ENCODE measurements at places on chromosomes 11 and 22.
A peak's percentile ranks its signal among the peaks of the same experiment; 100 is the strongest.

DNA sequence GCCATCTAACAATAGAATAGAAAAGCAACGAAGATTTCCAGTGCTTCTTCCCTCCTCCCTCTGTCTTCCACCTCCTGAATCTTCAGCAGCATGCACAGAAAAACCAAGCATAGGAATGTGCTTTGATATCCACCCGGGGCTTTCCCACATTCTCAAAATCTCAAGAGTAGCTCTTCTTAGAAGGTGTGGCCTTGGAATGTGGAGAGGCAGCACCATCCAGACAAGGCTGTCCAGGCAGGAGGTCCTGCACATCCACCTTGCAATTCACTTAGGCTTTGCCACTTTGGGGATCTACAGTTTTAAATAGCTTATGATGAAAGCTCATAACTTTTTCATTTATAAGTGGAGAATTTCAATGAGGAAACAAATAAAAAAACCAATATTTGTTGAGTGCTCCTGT lies 72.9 kb downstream of the KIRREL3 start:
- no peak for DNase-seq

GRCh38 chr11:17563231-17563646 lies 16.2 kb downstream of the OTOG start:
- DNase-seq = no peak

GRCh38 chr22:47586038-47586437 lies 823.6 kb downstream of the TBC1D22A start:
- DNase-seq = no peak

DNA sequence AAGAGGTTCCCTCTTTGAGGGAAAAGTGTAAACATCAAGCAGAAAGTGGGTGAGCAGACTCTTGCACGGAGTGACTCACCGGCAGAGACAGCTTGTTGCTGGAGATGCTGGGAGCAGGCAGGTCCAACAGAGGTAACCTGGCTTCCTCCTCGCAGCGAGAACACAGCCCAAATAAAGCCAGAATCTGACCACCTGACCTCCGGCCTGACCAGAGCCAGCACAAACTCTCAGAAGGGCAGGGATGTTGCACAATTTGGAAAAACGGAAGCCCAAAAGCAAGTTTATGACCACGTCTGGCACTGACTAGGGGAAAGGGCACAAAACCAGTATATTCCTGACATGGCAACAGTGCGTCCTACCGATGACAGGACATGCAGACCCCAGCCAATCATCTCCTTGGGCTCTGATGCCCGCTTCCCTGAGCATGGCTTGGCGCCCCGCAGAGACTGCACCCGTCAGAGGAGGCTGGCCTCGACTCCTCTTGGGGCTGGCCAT lies 5.4 kb downstream of the SMCO4 start:
- DNase-seq = no peak

GRCh38 chr11:69005183-69005630 lies 7.8 kb downstream of the MRGPRF start:
- no peak for DNase-seq

DNA sequence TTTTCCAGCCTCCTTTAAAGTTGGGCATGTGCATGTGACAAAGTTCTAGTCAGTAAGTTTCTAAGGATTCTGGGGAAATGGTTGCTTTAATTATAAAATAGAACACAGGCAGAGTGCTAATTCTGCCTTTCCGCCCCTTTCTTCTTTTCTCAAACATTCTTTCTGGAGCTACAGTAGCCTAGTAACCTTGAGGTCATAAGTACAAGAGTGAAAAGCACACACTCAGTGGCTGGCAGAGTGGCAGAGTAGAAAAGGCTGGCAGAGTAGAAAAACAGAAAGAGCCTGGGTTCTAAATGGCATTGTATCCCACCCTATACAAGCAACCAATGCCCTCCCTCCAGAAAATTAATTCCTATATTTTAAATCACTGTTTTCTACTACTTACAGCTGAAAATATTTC lies 51.2 kb downstream of the PAK1 start:
- DNase-seq = no peak

GRCh38 chr22:24485170-24485569 lies 10.0 kb upstream of the UPB1 start:
- no peak for DNase-seq

DNA sequence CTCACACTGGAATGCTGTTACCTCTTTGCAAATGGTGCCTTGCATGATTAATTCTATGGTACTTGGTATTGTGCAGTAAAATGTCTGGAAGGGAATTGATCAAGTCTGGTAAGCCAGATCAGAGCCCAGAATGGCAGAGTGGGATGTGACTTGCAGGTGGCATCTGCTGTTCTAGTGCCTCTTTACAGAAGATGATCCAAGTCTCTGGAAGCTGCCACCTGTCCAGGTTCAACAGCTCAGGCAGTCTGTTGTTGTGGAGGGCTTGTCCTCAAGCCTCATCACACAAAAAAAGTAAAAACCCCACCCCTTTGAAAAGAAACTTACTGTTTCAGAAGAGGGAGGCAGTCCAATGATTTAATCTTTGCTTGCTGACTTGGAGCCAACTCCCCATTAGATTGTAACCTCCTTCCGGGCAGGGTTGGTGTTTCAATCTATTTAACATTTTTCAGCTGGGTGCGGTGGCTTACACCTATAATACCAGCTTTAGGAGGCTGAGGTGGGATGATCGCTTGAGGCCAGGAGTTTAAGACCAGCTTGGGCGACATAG lies 17.1 kb downstream of the ZNRF3 start:
- no peak for DNase-seq

- no peak for DNase-seq
These were observed 3.7 kb downstream of the KRTAP5-4 start for GRCh38 chr11:1618231-1618630.

- DNase-seq = no peak
These were observed 67.8 kb downstream of the GGTLC2 start for GRCh38 chr22:22712092-22712658.

DNA sequence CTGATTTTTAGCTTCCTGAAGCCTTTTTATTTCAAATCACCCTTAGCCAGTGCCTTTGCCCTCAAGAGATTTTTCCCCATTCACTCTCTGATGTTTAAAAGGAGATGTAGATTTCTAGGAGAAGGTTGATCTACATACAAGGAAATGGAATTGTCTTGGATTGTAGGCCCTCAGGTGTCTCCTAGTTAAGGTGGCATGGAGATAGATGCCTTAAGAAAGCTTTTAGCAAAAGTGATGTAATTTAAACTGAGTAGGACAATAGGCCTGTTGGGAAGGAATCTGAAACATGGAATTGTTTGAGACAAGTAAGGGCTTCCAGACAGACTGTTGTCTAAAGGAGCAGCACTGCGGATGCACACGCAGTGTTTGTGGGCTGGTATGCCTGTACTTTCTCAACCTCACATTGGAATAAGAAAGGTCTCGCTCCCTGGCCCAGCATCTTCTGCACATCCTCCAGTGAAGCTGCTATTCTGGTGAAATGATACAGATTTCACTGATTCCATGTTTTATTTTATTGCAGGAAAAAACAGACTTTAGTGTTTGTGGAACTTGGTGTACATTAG lies 69.8 kb upstream of the SLC25A18 start:
- DNase-seq = no peak

DNA sequence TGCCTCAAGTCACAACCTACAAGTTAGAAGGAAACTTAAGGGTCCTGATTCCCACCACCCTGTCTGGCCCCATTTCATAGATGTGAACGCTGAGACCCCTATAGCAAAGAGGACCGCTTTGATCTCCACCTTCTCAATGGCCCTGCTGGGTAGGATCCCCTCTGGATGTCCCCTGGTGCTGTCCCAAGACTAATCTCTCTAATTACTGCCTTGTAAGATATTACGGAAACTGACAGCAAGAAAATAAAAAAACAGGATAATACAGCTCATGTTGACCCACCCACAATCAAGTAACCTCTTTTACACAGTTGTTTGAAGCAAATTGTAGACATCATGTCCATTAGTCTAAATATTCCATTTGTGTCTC lies 20.9 kb downstream of the IGLL5 start:
- DNase-seq = no peak

DNA sequence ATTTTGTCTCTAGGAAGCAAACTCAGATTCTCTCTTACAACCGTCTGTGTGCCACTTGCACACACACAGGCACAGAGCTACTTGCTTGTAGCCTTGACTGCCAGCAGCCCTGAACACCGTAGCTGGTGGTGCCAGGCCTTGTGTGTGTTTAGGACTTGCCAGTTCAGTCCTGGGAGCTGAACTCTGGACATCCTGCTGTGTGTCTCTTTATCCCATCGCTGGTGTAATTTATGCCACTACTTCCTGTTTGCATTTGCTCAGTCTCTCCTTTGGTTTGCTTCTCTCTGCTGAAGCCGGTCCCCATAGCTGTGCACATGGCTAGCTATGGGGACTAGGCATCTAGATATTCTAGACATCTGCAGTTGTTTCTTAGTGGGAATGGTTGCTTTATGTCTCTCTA lies 24.0 kb downstream of the MARK2 start:
- no peak for DNase-seq

DNA sequence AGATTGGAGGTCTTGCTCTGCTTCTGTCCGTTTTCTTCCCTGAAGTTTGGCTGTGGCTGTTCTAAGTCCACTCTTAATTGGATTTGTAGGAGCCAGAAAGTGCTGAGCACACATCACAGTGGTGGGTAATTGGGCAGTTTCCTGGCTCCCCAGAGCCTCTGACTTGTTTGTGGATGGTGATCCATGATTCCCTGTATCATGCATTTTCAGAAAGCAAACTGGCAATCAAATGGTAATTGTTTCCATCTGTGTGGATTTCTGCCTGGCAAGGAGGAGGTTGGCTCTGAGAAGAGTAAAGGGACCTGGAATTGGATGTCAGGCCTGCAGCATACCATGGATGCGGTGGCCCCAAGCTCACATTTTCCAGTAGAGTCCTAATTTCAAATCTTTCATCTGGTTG lies 49.5 kb downstream of the PPFIBP2 start:
- peak; percentile 10 for DNase-seq

DNA sequence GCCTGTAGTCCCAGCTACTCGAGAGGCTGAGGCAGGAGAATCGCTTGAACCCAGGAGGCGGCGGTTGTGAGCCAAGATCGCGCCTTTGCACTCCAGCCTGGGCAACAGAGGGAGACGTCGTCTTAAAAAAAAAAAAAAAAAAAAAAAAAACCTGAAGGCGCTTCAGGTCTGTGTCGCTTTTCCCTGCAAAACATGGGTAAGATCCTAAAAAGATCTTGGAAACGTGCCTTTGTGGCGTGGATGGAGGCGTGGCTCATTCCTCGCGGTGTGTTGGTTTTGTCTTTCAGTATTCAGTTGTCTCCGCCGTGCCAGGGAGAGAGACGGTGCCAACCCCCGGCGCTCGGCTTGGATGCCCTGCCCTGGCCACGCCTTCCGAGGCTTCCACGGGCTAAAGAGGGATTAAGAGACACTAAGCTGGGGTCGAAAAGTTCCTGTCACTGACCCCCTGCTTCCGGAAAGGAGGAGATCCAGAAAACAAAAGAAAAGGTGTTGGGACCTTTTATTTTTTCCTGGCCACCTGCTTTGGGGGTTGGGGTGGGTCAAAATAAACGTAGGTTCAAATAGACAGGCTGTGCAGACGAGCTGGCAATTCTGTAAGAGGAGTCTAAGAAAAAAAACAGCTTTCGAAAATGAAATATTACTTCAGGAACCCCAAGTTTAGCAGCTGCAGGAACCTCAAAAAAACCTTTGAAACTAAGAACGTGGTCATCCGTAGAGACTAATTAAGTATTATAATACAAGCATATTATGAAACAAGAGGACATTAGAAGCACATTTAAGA lies 1.1 kb upstream of the SLC35F2 start:
- DNase-seq = peak; percentile 79

DNA sequence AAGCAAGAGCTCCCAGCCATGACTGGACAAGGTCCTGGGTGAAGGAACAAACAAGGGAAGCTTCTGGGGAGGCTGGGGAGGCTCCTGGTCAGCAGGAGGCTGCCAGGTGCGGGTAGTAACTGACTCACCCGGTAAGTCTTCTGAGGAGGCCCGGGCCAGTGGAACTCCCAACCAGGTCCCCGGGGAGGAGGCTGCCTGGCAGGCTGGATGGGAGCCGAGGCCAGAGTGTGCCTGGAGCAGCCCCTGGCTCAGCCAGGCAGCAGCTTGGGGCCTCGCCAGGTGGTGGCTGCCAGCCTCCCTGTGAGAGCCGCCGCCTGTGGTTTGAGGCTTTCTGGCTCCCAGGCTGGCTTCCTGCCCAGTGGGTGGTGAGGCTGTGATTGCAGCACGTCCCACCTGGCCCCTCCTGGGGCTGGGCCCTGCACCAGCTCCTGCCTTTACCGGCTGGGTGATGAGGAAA lies 46.2 kb downstream of the IGF2 start:
- peak; percentile 58 for DNase-seq

- no peak for DNase-seq
These were observed 27.5 kb downstream of the MACROD1 start for GRCh38 chr11:64138398-64138797.

- DNase-seq = no peak
These were observed 6.1 kb upstream of the WNT11 start for GRCh38 chr11:76212086-76213035.

- no peak for DNase-seq
These were observed 69.4 kb upstream of the CLMP start for GRCh38 chr11:123264431-123264780.

GRCh38 chr11:130580891-130581492 lies 132.5 kb downstream of the ADAMTS15 start:
- no peak for DNase-seq

GRCh38 chr11:103384652-103385051 lies 275.4 kb downstream of the DYNC2H1 start:
- DNase-seq = no peak

DNA sequence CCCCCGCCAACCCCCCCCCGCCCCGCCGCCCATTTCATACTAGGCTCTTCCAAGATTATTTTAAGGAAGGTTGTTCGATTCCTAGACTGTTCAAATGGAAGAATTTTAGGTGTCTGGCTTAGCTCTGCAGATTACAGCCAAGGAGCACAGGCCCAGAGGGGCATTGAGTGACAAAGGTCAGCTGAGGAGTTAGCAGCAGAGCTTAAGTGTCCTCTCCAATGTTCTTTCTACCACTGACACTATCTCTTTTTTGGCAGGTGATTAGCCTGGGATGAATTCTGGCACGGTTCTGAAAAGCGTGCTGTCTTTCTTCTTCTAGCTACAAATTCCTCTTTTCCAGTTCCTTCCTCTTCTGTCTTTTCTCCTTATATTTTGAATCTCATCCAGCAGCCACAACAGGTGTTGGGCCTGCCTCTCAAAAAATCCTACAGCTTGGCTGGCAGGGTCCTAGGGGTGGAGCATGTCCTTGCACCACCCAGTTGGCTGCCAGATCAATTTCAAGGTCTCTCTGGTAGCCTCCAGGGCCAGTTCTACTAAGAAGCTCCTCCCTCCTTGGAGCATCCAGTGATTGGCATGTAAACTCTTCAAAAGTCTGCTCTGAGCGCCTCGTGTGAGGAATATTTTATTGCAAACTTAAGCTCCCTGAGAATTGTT lies 23.0 kb downstream of the KCNE3 start:
- DNase-seq = no peak

DNA sequence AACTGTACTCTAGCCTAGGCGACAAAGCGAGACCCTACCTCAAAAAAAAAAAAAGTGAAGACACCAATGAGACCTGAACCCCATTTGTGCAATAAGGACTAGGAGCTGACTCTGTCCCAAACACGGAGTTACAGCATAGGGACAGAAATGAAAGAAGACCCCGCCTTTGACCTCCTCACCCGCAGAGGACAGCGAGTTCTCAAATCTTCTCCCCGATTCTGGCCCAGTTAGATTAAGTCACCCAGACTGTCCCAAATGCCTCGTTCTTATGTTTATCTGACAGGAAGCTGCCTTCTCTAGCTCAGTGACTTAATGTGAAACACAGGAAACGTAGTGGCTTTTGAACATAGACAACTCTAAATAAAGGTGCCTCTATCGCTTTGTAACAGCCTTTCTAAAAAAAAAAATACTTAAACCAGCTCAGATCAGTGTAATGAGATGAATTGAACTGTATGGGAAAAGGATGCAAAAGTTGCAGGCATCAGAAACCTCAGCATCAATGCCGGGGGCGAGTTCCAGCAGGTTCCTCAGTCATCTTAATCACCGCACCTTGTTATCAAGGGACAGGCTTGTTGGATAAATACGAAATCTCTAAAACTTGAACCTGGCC lies 10.6 kb downstream of the MYH9 start:
- no peak for DNase-seq

All from NCI-H446 (cell line).